Umbilical cord (tissue), 2 donors: ENCODE measurements at places on chromosomes 12 and 14.

- DNase-seq: no peak
These were observed 51.1 kb upstream of the SLC8A3 start for GRCh38 chr14:70239802-70240201.

GRCh38 chr14:56587701-56588100 is 8.1 kb downstream of the TMEM260 start:
- no peak for DNase-seq

DNA sequence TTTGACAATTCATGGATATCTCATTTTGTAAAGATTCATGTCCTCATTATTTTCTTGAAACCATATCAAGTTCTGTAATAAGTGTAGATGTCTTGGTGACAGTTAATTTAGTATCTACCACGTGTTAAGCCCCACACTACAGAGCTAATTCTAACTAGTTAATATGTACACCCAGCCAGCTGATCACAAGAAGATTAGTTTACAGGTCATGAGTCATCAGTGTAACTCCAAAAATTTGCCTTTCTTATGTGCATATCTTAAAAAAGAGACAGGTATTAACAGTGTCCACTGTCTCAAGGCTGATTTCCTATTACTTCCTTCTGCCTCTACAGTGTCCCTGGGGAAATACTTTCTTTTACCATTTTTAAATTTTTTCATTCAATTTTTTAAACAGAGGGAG is 13.3 kb upstream of the YBX3 start:
- no peak for DNase-seq

DNA sequence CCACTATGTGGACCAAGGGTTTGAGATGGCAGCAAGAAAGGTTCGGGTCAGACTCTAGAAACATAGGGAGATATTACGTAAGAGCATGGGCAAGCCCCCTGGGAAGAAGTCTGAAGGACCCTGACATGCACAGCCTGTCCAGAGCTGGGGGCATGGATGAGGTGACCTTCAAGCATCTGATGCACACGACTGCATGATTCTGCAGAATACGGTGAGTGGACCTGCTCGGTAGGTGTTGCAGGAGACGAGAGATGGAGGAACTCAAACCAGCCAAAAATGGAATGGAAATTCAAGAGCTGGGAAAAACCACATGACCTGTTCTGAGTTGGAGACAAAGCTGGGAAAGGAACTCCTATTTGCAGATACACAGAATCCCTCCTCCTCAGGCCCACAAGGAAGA is 43.6 kb downstream of the ANO2 start:
- DNase-seq: no peak

DNA sequence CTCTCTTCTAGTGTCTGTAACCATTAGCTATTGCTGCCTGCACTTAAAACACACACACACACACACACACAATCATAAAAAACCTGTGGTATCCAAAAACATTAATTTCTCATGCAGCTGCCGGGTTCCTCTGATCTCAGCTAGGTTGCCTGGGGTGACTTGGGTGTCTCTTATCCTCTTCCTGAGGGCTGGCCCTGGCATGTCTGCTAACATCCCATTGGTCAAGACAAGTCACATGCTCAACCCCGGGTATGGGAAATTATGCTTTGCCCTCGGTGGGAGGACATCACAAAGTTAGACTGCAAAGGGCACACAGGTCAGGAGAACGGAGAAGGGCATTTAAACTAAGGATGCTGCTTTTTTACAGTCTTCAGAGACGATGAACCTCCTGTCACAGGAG is 55.7 kb downstream of the TRPV4 start:
- no peak for DNase-seq

DNA sequence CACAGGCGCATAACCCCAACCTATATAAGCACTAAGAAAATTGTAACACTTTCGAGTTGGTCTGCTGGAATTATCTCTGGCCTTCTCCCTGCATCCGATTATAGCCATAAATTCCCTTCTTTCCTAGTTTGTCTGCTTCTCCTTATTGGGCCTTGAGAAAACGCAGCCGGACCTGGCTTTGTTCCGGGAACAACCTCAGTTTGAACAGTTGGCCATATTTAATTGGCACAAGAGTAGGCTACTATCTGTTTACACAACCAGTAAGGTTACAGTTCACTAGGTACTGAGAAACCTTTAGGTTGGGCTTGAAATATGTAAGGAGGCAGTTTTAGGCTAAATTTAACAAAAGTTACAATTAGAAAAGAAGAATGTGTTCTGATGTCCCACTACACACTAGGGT is 176.1 kb downstream of the IPO8 start:
- DNase-seq: no peak

DNA sequence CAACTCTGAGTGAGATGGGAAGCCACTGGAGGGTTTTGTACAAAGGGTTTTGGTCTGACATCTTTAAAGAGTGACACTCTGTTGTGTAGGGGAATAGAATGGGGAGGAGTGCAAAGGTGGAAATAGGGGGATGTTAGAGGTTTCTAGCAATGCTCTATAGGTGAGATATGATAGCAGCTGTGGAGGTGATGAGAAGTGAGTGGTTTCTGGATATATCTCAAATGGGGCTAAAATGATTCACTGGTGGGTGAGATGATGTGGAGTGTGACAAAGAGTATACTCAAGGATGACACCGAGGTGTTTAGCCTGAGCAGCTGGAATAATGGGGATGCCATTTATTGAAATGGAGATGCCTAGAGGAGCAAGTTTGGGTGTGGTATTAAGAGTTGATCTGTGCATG is 426.4 kb downstream of the PCNX1 start:
- DNase-seq: no peak

DNA sequence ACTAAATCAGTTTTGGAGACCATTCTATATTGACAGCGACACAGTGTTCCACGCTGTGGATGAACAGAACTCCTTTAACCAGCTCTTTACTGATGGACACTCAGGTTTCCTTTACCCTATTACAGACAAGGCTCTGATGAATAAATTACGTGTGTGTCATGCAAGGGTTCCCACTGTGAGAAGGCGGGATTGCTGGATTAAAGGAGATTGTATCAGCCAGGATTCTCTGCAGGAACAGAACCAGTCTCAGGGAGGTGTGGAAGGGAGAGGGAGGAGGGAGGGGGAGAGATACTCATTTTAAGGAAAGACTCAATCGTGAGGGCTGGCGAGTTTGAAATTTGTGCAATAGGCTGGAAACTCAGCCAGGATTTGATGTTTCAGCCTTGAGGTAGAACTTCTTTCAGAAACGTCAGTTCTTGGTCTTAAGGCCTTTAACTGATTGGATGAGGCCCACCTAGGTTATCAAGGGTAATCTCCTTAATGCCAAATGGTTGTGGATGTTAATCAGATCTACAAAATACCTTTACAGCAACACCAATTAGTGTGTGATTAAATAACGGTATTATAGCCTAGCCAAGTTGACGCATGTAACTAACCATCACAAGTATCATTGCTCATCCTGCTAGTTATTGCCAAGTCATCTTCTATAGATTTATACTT is 104.0 kb downstream of the GCH1 start:
- DNase-seq: no peak

DNA sequence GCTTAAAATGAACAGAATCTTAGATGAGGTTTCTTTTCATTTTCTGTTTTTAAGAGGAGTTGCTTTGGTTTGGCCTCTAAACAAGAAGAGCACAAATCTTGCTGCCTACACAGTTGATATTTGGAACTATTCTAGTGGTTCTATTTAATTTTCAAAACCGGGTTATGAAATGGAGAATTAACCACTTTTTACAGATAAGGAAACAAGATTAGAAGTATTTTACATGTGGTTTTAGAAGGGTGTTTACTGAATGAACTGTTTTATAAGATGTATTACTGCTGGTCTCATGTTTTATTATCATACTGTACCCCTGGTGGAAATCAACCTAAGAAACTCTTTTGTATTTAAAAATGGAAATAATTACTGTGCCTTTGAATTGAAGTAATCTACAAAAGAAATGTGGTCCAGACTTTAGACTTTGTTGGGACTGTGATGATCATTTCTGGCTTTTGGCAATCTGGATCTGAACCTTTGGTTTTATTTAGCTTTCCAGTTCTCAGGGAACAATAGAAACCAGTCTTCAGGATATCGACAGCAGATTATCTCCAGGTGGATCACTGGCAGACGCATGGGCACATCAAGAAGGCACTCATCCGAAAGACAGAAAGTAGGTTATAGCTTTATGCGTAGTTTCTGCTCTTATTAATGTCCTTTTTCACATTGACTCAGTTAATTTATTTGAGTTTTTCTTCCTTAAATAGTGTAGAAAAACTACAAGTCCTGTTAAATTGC is 43.2 kb downstream of the TBK1 start:
- no peak for DNase-seq

GRCh38 chr12:49987625-49988303 is 15.0 kb downstream of the AQP6 start:
- no peak for DNase-seq

GRCh38 chr12:6383572-6384498 is at the start of gene LTBR:
TSS of gene LTBR (plus strand) at chr12:6384162. CDS start at chr12:6384359, 197 bp downstream.
- peak; percentile 97 for DNase-seq

DNA sequence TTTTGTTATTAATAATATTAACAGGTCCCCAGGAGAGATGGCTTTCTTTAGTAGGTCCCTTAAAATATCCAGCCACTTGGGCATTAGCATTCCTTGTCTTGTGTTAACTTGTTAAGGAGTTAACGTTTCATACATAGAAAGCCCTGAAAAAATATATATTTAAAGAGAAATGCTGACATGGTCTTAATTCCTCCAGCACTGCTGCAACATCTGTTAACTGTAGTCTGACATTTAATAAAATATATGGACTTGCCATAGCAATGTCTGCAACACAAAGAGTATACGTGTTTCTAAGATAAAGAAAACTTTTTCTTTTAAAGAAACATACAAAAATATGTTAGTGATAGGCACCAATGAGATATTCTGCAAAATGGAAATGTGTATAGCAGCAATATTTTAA is 10.0 kb downstream of the SLC38A4 start:
- DNase-seq: peak; percentile 75

DNA sequence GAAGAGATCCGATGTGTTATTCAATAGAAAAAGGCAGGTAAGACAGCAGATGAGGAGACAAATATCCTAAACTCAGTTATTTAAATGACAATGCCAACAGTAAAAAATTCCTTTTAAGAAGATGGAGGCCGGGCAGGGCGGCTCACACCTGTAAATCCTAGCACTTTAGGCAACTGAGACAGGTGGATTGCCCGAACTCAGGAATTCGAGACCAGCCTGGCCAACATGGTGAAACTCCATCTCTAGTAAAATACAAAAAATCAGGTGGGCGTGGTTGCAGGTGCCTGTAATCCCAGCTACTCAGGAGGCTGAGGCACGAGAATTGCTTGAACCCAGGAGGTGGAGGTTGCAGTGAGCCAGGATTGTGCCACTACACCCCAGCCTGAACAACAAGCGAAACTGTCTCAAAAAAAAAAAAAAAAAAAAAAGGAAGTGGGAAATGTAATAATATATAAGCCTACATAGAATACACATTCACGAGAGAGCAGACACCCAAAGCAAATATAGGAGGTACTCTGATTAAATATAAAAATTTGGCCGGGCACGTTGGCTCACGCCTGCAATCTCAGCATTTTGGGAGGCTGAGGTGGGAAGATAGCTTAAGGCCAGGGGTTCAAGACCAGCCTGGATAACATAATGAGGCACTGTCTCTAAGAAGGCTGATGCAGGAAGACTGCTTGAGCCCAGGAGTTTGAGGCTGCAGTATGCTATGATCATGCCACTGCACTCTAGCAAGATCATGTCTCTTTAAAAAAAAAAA is 19.0 kb downstream of the CORO1C start:
- DNase-seq: no peak

DNA sequence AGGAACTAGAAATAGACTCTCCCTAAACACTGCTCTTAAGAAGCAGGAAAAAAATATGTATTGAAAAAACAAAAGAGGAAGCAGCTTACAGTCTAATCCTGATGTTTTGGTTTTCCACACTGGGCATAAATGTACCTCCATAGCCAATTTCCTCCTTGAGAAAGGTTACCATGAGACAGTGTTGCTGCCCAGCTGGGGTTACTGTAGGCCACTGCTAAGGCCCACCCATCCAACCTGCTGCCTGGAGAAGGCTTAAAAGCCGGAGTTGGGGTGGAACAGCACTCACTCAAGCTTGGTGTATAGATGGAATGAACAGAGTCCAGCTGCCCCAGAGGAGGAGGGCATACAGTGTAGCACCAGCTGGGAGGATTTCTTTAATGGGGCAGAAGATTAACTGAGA is 41.1 kb downstream of the ERG28 start:
- no peak for DNase-seq

DNA sequence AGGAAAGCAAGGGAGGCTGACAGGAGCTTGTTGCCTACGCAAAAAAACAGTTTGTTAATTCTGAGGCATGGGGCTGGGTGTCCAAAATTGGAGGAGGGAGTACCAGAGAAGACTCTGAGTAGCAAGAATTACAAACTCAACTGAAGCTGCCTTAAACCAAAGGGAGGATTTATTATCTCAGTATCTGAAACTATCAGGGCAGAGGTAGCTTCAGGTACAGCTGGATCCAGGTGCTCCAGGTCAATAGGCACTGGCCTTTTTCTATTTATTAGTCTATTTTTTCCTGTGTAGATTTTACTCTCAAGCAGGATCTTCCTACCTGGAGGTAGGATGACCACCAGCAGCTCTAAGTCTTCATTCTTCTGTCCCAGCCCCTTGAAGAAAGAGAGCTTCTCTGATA is 135.3 kb upstream of the NCOR2 start:
- no peak for DNase-seq

GRCh38 chr12:105706321-105706972 is 376.0 kb downstream of the C12orf75 start:
- DNase-seq: no peak

DNA sequence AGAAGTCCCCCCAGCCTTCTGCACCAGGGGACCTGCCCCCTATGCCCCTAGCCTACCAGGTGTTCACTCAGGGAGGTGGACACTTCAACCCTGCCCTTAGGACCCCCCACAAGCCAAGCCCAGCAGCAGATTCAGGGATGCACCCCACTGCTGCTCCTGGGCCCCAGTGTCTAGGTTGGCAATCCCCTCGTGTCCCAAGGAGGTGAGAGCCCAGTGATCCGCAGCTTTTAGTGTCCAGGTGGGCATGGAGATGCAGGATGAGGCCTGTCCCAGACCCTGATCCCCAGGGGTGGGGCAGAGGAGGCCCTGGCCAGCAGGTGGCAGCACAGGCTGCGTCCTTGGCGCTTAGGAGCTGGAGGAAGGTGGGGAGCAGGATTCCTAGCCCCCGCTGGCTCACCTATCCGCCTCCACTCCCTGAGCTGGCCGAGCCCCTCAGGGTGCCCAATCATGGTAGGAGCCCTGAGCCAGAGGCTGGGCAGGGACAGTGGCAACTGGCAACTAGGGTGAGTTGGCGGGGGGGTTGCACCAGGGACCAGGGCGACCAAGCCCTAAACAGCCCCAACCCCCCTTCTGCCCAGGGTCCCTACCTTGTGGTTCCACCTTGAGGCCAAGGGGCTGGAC is 4.1 kb downstream of the CKB start:
- peak; percentile 66 for DNase-seq
